Stimulated activated CD4-positive, alpha-beta T cell treated with anti-CD3 and anti-CD28 coated beads, TNF-alpha, amount 100 ng/mL, for 1 hour (primary cell): ENCODE measurements at places on chromosomes 11 and 22.

- no peak for DNase-seq
Observed at GRCh38 chr11:17976651-17977050, 36.2 kb downstream of the SERGEF start.

DNA sequence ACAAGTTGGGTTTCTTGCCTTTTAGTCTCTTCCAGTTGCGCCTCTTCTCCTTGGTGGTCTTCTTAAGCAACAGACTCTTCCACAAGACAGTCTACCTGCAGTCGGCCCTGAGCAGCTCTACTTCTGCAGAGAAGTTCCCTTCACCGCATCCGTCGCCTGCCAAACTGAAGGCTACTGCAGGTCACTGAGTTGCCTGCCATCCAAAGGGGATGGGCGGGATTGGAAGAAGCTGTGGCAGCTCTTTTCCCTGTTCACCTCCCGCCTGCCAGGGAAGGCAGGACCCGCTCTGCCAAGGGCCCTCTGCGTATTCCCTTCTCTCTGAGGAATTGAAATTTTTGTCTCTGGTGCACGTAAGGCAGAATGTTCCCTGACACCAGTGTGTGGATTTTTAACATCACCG, 9.2 kb upstream of the STT3A start:
- DNase-seq = no peak

DNA sequence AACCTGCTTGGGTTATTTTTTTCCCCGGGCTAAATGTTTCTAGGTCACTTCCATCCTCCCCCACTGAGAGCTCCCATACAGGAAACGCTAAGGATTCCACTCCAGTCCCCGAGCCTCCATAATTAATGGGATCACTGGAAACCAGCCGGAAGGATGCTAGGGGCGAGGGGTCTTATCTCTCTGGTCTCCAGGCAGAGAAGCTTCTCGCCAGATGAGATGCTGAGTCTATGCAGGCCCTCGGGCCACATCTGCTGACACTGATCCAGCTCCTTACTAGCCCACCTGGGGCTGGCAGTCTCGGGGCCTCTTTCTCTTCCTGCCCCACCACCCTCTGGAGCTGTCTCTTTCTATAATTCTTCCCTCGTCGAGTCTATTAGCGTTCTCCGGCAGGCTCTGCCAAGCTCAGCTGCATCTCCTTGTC, 125.9 kb upstream of the SYT13 start:
- no peak for DNase-seq

GRCh38 chr11:32328392-32328791, 106.9 kb downstream of the WT1 start:
- DNase-seq = no peak

GRCh38 chr11:78147807-78148206, 8.4 kb upstream of the ALG8 start:
- no peak for DNase-seq

DNA sequence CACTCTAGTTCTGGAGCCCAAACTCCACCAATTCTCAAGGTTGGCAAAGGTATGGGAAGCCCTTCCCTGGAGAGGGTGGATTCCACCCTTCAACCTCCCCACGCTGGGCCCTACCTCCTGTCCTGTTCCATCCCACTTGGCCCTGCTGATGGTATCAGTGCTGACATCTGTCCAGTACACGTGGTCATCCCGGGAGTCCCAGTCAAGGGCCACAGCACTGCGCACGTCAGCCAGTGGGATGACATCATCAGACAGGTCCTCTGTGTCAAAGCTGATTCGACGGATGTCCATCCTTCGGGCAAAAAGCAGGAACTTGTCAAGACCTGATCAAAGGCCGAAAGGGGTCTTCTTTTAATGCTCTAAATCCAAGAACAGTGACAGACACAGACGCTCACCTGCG, 32.1 kb downstream of the LRP4 start:
- DNase-seq = no peak

DNA sequence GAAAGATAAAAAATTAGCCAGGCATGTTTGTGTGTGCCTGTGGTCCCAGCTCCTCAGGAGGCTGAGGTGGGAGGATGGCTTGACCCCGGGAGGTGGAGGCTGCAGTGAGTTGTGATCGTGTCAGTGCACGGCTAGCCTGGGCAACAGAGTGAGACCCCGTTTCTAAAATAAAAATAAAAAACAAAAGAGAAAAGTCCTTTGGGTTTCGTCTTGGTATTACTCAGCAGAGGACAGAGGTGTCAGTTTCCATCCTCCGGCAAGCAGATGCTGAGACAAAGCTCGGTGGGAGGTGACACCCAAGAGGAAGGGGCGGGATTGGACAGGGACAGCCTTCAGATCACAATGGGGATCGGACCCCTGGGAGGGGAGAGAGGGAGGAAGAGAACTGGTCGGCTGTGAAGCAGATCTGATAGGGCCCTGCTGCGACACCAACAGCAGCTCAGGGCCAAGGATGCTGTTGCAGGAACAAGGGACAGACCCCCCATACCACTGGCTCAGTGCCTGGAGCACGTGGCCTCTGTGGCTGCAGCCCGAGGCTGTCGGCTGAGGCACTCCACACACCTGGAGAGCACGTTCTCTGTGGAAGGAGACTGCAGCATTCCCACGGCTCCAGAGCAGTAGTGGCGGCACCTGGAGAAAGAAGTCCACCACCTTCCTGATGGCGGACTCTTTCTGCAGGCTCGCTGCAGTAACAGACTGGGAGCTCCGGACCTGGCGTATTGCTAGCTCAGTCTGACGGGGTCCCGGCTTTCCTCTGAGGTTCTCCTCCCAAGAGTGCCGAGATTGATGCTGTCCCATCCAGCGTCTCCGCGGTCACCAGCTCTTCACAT, 5.2 kb upstream of the BID start:
- DNase-seq = no peak

GRCh38 chr11:65780770-65781151, at the start of gene AP5B1:
Gene AP5B1 (minus strand): TSS chr11:65780976. CDS start chr11:65780591, 385 bp downstream.
- DNase-seq = peak; percentile 64

DNA sequence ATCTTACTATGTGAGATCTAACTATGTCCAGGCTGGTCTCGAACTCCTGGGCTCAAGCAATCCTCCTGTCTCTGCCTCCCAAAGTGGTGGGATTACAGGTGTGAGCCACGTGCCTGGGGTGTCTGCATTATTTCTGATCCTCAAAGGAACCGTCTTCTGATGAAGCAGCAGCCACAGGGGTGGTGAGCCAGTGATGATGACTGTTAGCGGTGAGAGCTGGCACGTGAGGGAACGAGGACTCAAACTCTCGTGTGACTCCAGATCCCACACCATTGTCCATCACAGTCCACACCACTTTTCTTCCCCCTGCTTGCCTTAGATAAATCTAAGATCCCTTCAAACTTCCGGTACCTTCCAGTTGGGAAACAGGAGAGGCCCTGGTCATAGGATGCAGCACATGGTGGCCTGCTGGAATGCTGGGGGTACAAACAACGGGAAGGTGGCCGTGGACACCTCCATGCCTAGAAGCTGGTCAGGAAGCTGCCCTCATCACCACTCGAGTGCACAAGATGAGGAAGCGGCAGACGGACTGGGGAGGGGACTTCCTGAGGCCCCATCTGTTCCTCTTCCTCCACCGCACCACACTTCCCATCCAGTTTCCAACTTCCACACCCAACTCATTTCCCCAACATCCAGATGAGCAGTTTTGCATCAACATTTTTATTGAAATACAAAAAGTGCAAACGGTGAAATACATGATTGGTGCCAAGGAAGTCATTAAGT, 23.8 kb downstream of the ARHGAP1 start:
- DNase-seq = no peak

DNA sequence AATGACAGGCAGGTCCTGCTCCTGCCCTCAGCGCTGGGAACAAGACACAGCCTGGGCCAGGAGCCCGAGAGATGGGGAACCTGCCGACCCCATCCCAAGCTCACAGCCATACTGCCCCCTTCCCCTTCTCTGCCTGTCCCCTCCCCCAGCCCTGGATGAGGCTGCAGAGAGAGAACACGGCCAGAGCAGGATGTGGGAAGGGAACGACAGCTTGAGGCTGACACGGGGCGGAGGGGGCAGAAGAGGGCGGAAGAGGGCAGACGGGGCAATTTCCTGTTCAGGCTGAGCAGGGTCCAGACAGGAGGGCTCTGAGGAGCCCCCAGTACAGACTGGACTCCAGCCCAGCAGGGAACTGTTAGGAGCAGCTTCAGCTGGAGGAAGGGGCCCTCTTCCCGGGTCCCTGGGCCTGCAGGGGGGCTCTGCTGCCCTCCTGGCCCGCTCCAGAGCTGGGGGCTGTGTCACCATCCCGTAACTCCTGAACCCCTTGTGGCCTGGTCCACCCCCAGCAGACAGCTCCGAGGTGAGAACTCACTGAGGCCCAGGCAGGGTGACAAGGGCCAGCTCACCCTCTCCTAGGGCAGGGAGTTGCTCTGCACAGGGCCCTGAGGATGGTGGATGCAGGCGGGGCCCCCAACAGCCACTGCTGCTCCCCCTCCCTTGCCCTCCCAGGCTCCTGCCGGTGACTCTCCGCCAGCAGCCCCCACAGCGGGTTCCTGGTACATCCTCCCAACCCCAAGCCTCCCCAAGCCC, 5.7 kb downstream of the CTSD start:
- peak; percentile 27 for DNase-seq

- no peak for DNase-seq
Observed at GRCh38 chr11:134866981-134867675, 455.1 kb upstream of the B3GAT1 start.

DNA sequence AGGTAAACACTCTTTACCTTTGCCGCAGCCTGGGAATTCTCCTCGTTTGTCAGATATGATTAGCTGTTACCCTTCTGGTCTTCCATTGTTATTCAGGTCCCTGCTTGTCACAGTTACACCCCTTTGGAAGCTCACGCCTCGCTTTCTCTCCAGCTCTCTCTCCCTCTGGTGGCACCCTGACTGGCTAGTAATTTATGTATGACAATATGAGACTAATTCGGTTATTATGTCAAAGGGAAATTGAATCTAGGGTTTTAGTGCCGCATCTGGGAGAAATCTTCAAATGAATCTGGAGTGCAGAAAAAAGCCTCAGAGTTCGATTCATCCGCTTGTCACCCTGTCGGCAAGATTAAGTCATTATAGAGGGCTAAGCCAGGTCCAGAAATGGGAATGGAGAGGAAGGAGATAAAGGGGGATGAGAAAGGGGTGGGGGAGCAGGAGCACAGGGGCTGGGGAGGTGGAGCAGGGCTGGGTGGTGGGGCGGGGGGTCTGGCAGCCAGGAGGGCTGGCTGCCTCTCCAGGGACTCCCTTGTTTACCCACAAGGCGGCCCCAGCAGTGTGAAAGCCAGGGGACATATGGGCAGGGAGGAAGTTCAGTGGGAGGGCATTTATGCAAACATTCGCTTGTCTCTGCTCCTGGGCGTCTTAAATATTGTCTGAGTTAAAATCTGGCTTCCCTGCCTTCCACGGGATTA, 179.0 kb upstream of the NECTIN1 start:
- no peak for DNase-seq

DNA sequence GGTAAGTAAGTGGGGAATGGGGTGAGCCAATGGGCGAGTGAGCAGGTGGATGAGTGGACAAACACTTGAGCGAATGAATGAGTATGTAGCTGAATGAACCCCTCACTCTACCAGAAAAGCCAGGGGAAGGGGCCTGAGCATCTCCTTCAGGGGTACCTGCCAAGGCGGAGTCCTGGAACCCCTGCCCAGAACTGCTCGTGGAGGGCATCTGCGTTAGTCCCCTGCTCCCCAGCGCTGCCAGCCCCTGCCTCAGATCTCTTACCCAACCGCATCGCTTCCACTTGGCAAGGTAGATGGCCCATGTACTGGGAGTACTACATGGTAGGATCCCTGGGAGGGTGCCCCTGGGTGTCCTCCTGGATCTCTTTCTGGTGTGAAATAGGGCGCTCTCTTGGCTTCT, 7.4 kb upstream of the ANO1 start:
- DNase-seq = no peak

DNA sequence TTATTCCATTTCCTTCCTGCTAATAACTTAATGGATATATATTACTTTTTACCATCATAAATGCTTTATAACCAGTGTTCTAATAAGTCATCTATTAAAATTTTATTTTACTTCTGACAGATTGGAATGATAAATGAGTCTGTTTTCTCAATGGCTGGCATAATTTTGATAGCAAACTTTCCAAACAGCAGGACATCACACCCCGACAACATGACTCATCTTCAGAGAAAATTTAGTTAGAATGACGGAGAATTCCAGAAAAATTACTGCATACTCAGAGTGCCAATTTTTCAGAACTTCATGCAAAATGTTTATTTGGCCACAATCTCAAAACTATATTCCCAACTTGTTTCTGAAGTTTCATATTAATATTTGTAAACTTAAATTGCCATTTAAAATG, 174.4 kb downstream of the SWAP70 start:
- no peak for DNase-seq

DNA sequence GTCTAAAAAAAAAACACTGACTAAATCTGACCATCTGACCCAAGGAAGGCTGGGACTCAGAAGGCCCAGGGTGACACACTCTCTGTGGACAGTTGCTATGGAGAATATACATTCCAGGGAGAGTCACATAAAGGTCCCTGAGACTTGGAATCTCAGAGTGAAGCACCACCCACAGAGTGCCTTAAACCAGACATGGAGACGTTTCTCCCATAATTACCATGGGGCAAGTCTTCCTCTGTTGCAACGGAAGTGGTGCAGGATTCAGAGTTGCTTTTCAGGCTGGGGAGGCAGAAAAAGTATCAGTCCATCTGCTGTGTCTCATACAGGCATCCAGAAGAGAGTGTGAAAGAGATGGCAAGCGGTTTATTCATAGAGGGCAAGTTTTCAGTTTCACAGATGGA, 58.7 kb upstream of the SLN start:
- DNase-seq = no peak

DNA sequence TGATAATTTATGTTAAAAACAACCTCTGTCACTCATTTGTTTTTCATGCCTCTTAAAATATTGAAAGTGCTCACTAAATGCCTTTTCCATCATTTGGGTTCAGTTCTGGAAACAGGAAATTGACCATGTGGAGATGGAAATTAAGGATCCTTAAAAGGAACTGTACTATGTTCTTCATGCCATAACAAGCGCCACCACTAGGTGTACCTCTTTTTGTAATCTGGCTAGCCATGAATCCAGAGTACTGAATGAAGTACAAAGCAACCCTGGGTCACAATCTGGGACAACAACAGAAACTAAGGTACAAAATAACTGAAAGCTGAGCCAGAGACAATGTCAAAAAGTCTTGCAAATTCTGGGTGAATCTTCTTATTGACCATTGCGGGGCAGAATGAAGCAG, 559.1 kb downstream of the FAM181B start:
- no peak for DNase-seq

DNA sequence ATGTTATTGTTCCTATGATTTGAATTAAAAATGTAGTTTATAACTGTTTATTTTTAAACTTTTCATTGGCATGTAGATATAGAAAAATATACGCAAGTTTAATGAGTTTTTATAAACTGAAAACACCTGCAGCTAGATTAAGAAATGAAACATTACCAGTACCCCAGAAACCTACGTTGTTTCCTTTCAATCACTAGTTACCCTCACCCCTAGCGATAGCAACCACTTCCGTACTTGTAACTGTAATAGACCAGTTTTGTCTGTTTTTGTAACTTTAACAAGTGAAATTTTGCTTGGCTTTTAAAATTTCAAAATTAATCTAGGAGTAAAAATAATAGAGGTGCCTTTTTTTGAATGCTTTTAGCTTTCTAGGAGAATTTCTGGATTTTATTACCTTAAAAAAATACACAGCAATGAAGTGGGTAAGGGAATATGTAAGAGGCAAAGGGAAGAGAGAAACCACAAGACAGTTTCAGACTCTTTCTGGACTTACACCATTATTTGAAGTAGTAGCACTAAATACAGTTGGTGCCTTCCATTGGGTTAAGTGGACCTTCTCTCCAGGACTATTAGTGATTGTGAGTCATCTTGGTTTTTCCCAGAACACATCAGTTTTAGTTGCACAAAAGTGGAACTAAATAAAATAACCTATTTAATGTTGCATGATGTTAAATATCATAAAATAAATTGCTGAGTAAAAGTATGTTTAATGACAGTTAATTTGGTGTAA, 18.7 kb upstream of the NAT10 start:
- DNase-seq = no peak

GRCh38 chr11:1675536-1676228, 21.3 kb upstream of the KRTAP5-6 start:
- no peak for DNase-seq
